ENCODE measurements at places on chromosomes 6 and 20. TPM values are rescaled to one million over a fixed set of nuclear protein-coding genes. Genes with fewer than 3 reads are reported as not detected.
A peak's percentile ranks its signal among the peaks of the same experiment; 100 is the strongest.

GRCh38 chr6:161235776-161236633 lies 37.9 kb downstream of the AGPAT4 start:
- H3K36me3 ChIP-seq = no peaks in the 10 kb centered on the region
- H3K4me3 ChIP-seq = no peak overlapping the region
- no peaks in the 10 kb centered on the region for H3K27me3 ChIP-seq
- no peak overlapping the region for H3K27ac ChIP-seq
- H3K4me1 ChIP-seq = no peaks in the 10 kb centered on the region
- DNase-seq = no peak

GRCh38 chr6:114218437-114219340 lies 124.1 kb downstream of the HS3ST5 start:
- DNase-seq = no peak
- no peaks in the 10 kb centered on the region for H3K4me1 ChIP-seq
- no peak overlapping the region for H3K4me3 ChIP-seq
- no peak overlapping the region for H3K27ac ChIP-seq

DNA sequence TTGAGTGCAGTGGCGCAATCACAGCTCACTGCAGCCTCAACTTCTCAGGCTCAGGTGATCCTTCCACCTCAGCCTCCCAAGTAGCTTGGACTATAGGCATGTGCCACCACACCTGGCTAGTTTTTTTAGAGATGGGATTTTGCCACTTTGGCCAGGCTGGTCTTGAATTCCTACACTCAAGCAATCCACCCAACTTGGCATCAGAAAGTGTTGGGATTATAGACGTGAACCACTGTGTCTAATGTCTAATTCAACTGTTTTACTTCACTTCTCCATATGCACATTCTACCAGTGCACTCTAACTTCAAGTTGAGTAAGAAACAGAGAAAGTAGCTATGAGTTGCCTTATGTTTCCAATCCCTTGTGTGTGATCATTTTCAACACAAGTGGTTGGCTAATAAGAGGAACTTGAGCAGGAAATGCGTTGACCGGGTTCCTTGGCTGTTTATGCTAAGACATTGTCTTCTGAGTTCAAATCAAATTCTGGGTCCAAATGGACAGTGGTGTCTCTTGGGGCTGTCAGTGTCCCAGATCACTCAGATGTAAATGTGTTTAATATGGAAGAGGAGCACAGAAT lies 23.9 kb downstream of the ZNF337 start:
- no peaks in the 10 kb centered on the region for H3K4me1 ChIP-seq
- DNase-seq = no peak

DNA sequence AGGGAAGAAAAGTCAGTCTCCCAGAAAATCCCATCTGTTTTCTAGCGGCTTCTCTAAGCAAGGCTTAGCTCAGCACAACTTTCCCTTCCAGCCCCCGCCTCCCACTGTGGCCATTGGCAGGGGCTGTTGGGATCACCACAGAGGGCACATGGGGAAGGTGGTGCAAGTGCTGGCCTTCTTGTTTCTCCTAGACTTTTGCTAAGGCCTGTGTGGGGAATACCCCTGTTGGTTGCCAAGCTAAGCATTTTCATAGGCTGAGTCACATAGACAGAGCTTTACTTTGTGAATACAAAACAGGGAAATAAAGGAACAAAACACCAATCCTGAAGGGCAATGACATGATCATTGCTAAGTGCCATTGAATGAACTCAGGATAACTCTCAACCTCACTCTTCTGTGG lies 32.4 kb upstream of the TIAM2 start:
- DNase-seq = no peak
- H3K27me3 ChIP-seq = no peaks in the 10 kb centered on the region
- H3K4me3 ChIP-seq = no peak overlapping the region
- no peak overlapping the region for H3K27ac ChIP-seq

GRCh38 chr6:112997421-112998085 lies 650.4 kb downstream of the RFPL4B start:
- no peaks in the 10 kb centered on the region for H3K36me3 ChIP-seq
- H3K27me3 ChIP-seq = no peaks in the 10 kb centered on the region
- no peaks in the 10 kb centered on the region for H3K4me1 ChIP-seq
- DNase-seq = no peak
- H3K27ac ChIP-seq = no peak overlapping the region

DNA sequence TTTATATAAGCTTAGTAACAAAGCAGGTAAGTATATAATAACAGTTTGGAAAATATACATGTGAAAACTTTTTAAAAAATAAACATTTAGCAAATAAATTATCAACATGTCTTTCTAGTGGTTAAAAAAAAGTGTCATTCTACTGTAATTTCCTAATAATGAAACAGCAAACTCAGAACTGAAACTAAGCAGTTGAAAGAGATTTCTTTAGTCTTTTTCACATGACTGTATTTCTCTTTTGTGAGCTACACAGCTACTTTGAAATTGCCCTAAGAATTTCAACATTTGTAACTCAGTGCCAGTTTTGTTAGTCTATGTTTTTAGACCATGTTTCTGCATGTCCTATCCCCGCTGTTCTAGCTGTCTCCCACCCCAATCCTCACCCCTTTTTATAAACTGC lies 28.4 kb upstream of the SDHAF4 start:
- no peak overlapping the region for H3K4me3 ChIP-seq
- no peak overlapping the region for H3K27ac ChIP-seq
- H3K27me3 ChIP-seq = no peaks in the 10 kb centered on the region
- H3K36me3 ChIP-seq = no peaks in the 10 kb centered on the region

- no peaks in the 10 kb centered on the region for H3K36me3 ChIP-seq
- DNase-seq = no peak
- H3K27me3 ChIP-seq = peaks cover 25% of the 10 kb centered on the region
Measured at GRCh38 chr6:38975621-38976049, 72.9 kb upstream of the GLP1R start.

DNA sequence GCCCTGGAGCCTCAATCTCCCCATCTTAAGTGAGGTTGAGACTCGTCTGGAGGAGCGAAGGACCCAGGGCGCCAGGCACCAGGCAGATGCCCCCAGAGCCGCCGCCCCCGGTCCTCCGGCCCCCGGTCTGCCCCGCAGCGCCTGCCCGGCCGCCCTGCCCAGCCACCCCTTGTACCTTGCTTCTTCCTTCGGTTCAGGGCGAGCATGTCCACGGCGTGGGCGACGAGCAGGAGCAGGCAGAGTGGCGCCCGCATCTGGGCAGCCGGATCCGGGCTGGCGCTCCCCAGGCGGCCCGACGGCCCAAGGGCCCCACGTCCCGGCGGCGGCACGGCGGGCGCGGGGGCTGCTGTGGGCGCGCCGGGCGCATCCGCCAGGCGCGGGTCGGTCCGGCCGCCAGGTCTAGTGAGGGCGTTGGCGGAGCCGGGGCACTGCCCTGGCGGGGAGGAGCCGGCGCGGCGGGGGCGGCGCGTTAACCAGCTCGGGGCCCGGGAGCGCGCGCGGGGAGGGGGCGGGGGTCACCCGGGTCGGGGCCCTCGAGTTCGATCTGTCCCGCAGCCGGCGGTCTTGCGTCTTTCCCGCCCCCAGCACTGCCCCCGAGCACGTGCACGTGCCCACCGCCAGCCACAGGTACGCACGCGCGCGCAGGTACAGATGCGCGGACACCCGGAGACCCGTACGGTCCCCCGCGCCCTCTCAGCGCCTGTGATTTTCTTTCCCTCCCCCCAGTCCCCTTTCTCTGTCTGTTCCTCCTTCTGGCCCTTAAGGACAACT lies at the start of gene RSPO4:
Gene RSPO4, minus strand, starts transcription at position 401 of the 771 bp plus-strand sequence. Its CDS starts 147 bp downstream, at position 254.
- H3K36me3 ChIP-seq = no peaks in the 10 kb centered on the region
- H3K4me3 ChIP-seq = no peak within 1 kb of the TSS
- no peaks in the 10 kb centered on the region for H3K4me1 ChIP-seq
- peaks cover 41% of the 10 kb centered on the region for H3K27me3 ChIP-seq

DNA sequence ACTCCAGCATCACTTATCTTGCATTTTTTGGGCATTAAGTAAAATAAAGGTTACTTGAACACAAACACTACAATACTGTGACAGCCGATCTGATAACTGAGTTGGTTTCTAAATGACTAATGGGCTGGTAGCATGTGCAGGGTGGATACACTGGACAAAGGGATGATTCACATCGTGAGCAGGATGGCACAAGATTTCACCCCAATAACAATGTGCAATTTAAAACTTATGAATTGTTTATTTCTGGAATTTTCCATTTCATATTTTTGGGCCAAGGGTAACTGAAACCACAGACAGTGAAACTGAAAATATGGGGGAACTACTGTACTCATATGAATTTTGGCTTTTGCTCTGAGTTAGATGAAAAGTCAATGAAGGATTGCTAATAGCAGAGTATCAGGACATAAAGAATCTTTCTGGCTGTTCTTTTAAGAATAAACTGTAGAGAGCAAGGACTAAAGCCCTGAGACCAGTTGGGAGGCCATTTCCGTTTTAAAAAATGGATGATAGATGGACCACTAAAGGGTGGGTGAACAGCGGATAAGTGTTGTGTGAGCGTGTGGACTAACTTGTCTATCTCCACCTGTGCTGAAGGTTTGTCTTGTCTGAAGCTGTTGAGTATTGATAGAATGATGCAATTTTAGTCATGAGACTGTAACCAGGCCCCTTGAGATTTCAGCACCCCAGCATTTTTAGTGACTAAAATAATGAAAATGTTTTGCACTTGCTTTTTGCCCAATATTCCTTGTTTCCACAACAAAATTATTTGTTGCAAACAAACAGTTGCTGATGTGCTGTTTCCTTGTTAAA lies 8.2 kb downstream of the SPINT3 start:
- DNase-seq = no peak
- no peak overlapping the region for H3K4me3 ChIP-seq
- H3K27ac ChIP-seq = no peak overlapping the region
- no peaks in the 10 kb centered on the region for H3K4me1 ChIP-seq
- peaks cover 15% of the 10 kb centered on the region for H3K27me3 ChIP-seq
- H3K36me3 ChIP-seq = no peaks in the 10 kb centered on the region

GRCh38 chr6:42451333-42452170 lies at the start of gene TRERF1:
TRERF1 (minus strand) TSS chr6:42451926; CDS start chr6:42269590, 182,336 bp downstream.
- peak within 1 kb of the TSS; percentile 79 for H3K27ac ChIP-seq
- DNase-seq = peak; percentile 70
- peaks cover 33% of the 10 kb centered on the region for H3K4me1 ChIP-seq
- no peaks in the 10 kb centered on the region for H3K36me3 ChIP-seq
- no peaks in the 10 kb centered on the region for H3K27me3 ChIP-seq
- peak within 1 kb of the TSS; percentile 71 for H3K4me3 ChIP-seq

- DNase-seq = no peak
- no peaks in the 10 kb centered on the region for H3K4me1 ChIP-seq
- H3K36me3 ChIP-seq = no peaks in the 10 kb centered on the region
- no peak overlapping the region for H3K4me3 ChIP-seq
- no peak overlapping the region for H3K27ac ChIP-seq
Measured at GRCh38 chr6:48429021-48429420, 318.0 kb upstream of the PTCHD4 start.

- H3K27ac ChIP-seq = peak overlapping the region; percentile 4
- H3K4me3 ChIP-seq = no peak overlapping the region
- no peak for DNase-seq
- H3K36me3 ChIP-seq = no peaks in the 10 kb centered on the region
Measured at GRCh38 chr6:139161817-139162284, 27.0 kb downstream of the HECA start.

GRCh38 chr6:73062130-73062529 lies 163.2 kb downstream of the KHDC1L start:
- no peak overlapping the region for H3K27ac ChIP-seq
- no peak overlapping the region for H3K4me3 ChIP-seq
- no peak for DNase-seq
- H3K36me3 ChIP-seq = no peaks in the 10 kb centered on the region

DNA sequence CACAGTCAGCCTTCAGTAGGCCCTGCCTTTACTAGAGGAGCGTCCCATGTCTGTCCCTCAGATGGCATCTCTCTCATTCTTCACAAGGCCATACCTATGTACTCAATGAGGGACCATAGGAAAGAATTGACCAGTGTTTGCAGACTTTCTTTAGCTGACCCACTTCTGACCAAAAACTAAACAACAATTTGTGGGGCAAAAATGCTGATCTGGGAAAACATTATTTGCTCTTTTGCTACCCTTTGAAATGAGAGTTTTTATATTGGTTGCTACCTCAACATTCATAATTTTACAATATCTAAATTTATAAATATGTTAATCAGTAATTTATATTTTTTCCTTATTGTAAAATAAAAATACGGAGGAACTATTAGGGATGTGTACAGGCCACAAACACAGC lies 539.4 kb upstream of the GJE1 start:
- no peaks in the 10 kb centered on the region for H3K4me1 ChIP-seq
- H3K27ac ChIP-seq = no peak overlapping the region
- no peak for DNase-seq
- H3K4me3 ChIP-seq = no peak overlapping the region
- H3K27me3 ChIP-seq = no peaks in the 10 kb centered on the region
- no peaks in the 10 kb centered on the region for H3K36me3 ChIP-seq

DNA sequence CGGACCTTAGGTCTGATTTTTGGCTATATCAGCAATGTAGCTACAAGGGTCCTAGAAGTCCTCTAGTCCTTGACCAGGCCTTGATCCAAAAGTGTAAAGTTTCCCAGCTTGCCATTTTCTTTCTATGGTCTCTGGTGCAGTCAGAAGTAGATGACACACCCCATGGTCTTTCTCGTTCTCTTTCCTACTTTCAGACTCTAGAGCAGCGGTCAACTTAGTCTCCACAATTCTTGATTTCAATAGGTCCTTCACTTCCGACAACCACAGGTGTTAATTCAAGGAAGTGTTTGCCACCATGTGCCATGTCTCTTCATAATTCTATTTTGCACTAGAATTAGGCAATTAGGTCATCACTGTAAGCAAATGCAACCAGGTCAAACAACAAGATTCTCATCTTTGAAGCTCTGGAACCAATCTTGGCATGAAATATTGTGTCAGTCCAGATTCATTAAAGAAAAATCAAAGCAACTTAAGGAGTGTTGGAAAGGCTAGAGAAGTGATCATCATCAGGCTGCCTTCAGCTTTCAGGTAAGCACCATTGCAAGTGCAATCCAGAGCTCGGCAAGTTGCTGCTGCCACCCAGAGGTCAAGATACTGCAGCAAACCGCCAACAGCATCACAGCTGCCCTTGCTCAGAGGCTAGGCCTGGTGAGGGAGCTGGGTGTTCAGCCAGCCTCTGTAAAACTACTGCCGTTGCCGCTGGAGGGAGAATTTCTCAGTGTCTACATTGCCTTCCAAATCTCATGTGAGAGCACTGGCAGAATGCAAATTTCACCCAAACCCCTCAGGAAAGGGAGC lies 5.6 kb upstream of the SYNE1 start:
- no peaks in the 10 kb centered on the region for H3K4me1 ChIP-seq
- no peaks in the 10 kb centered on the region for H3K36me3 ChIP-seq
- no peak overlapping the region for H3K4me3 ChIP-seq
- H3K27ac ChIP-seq = no peak overlapping the region
- no peaks in the 10 kb centered on the region for H3K27me3 ChIP-seq
- peak; percentile 53 for DNase-seq

- DNase-seq = no peak
- no peaks in the 10 kb centered on the region for H3K27me3 ChIP-seq
- H3K4me3 ChIP-seq = peak overlapping the region; percentile 75
- H3K4me1 ChIP-seq = peaks cover 4% of the 10 kb centered on the region
- H3K36me3 ChIP-seq = no peaks in the 10 kb centered on the region
Measured at GRCh38 chr6:126341126-126341525, 1.2 kb downstream of the CENPW start.

Gene PEX7
- total RNA-seq = 20.6 TPM

Gene CDH4
- total RNA-seq = 0.53 TPM

Gene ADGRF5
- 50.6 TPM for total RNA-seq

Gene ANKRD66
- not detected for total RNA-seq

Gene OLIG3
- total RNA-seq = not detected

Gene WFDC2
- total RNA-seq = not detected

Gene GABRR2
- total RNA-seq = not detected

Gene C6orf89
- total RNA-seq = 43.3 TPM
